ENCODE measurements at places on chromosomes 1 and 21.
A peak's percentile ranks its signal among the peaks of the same experiment; 100 is the strongest.

- DNase-seq = no peak
Measured at GRCh38 chr1:159081626-159082025, 5.1 kb upstream of the AIM2 start.

DNA sequence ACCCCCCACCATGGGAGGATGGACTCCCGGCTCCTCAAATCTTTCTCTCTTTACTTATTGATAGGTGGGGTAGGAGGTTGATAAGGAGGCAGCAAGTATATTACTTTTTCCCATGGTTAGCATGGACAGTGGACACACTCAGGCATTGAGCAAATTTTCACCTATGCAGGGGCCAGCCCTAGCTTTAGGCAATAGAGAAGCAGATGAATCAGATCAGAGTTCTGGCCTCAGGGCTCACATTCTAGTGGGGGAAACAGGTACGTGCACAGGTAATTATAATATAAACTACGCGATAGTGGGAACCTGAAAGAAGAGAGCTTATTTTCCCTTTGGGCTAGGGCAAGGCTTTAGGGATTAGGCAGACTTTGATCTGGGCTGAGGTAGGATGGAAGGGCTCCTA is 13.5 kb upstream of the FOXE3 start:
- DNase-seq = no peak

DNA sequence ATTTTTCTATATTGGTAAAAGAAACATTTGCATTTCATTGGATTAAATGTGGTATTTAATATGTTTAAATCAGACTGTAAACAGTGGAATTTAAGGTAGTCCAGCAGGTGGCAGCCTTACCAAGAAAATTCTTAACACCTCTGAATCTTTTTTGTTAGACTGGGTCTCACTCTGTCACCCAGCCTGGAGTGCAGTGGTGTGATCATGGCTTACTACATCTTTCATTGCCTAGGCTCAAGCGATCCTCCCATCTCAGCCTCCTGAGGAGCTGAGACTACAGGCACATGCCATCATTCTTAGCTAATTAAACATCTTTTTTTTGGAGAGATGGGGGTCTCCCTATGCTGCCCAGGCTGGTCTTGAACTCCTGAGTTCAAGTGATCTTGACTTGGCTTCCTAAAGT is 98.8 kb downstream of the RABGAP1L start:
- no peak for DNase-seq

- no peak for DNase-seq
Measured at GRCh38 chr1:194309269-194309668, 1122.9 kb upstream of the B3GALT2 start.

GRCh38 chr1:113542221-113542701 is 151.9 kb downstream of the MAGI3 start:
- DNase-seq = no peak

- peak; percentile 19 for DNase-seq
Measured at GRCh38 chr1:113686891-113687618, 72.2 kb downstream of the PHTF1 start.

DNA sequence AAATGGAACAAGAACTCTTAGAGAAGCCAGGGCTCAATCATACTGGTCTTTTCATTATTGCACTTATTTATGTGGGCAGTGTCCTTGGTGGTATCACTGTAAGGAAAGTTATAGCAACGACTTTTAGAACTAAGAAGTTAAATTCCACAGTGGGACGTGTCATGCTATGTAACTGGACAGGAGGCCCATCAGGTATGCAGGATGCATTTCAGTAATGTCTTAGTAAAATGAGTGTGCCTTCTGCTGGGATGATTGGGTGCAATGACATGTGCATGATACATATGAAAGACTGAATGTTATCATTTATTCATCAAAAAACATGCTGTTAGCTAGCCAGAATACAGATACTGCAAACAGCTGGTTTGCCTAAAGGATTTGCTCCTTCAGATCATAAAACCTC is 6.9 kb upstream of the ATP1B1 start:
- DNase-seq = no peak

GRCh38 chr1:14724246-14724645 is 125.8 kb downstream of the KAZN start:
- no peak for DNase-seq

DNA sequence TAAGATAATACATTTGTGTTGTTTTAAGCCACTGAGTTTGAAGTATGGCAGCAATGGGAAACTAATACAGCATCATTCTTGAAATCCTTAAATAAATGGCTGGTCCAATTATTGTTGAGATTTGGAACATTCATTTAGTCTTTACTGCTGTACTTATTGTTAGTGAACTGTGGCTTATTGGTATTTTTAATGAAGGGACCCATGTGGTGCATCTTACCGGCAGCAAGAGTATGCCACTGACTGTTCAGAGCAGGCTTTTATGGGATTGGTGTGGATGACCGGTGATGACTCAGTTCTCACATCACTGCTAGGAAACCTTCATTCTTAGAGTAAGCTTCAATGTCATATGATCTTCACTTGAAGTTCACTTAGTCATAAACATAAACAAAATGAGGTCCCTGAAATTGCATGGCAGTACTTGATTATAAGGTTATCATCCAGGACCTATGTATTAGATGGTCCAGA is 31.5 kb downstream of the PRKAA2 start:
- peak; percentile 70 for DNase-seq

DNA sequence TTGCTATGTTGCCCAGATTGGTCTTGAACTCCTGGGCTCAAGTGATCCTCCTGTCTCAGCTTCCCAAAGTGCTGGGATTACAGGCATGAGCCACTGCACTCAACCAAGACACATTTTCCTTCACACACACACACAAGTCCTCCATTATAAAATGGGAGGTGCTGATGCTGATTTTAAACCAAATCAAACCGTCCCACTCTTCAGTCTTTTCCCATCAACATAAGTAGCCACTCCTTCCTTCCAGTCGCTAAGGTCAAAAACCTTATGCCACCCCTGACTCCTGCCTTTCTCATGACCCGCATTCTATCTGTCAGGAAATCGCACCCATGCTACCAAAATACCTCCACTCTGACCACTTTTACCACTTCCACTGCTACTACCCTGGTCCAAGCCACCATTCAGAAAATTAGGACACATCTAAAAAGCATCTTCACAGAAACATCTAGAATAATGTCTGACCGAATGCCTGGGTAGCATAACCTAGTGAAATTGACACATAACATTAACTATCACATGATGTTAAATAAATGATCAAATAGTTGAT is 28.0 kb upstream of the IFNGR2 start:
- no peak for DNase-seq
